Fibroblast of skin of abdomen (primary cell): ENCODE measurements at places on chromosomes 11 and 22.

GRCh38 chr22:23392420-23393121, 187.5 kb downstream of the IGLL1 start:
- no peak for DNase-seq

GRCh38 chr11:95418916-95419315, 187.9 kb upstream of the SESN3 start:
- no peak for DNase-seq

DNA sequence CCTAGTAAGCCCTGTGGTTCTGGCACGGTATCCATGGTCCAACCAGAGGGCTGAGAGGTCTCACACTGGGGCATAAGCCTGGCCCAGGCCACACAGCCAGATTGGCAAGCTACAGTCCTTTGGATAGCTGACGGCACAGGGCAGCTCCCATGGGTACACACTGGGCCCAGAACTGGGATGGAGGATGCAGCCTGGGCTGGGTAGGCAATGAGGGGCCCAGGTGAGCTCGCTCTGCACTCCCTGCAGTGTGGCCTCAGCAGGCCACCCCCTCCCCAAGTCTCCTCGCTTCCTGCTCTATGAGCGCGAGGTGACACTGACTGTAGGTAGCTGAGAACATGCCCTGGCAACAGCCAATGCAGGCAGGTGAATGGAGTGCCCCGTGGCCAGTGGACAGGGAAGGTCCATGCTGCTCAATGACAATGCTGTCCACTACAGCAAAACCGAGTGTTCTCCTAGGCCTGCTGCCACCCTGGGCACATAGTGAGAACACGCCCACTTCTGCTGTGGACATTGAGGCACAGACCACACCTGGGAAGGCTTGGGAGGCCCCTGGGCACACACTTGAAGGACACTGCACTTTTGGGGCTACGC, 3.8 kb downstream of the ARVCF start:
- no peak for DNase-seq

- DNase-seq, result no peak
These were observed 73.0 kb upstream of the SHISAL1 start for GRCh38 chr22:44385781-44386180.

DNA sequence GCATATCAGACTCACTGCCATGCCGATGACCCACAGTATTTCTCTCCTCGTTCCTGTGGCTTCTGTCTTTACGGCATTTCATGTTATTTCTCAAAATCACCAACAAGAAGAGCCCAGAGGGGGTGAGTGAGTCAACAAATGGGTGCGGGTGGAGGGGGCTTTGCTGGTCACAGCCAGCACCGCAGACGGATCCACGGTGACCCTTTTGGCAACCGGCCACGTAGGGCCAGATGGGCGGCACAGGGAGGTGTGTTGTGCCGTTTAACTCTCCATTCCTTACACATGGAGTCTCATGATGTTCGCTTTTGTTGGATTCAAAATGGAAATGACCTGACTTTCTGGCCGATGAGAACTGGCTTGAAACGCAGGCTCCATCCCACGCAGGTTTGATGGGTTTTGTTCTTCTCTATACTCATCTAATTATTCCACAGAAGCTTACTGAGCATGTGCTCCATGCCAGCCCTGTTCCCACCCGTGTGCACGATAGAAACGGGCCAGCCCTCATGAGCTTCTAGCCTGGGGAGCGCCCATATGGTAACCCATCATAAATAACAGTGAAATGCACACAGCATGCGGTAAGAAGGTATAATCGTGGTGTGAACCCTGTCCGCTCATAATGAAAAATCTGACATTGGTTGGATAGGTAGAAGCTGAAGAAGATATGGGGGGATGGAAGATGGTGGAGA, 319.9 kb downstream of the BRD1 start:
- no peak for DNase-seq

DNA sequence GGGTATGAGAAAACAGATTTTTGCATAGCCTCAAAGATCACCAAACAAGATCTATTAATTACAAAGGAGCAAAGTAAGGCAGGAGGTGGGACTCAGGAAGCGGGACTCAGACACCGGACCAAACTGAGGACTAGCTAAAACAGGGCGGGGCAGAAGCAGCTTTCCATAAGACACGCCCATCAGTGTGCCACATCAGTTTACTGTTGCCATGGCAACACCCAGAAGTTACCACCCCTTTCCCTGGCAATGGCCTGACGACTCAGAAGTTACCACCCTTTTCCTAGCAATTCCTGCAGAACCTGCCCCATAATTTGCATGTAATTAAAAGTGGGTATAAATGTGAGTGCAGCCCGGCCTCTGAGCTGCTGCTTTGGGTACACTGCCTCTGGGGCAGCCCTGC, 173.9 kb downstream of the SHANK2 start:
- DNase-seq, result no peak

DNA sequence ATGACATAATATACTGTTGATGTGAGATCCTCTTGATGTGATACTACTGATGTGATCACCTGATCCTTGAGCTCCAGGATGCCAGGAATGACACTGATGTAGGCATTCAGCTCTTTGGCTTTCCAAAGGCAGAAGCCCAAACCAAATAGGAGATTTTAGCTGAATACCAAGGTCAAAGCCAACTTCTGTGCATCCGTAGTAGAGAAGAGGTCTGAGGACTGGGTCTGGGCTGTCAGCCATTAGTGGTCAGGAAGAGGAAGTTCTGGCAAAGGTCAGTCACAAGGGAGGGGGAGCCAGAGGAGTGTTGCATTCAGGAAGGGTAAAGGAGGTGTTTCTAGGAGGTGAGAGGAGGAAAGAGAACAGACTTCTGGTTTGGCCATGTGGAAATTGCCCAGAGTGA, 53.4 kb upstream of the PARVG start:
- DNase-seq, result no peak
